ENCODE measurements at places on chromosomes 6 and 20. TPM values are rescaled to one million over a fixed set of nuclear protein-coding genes. Genes with fewer than 3 reads are reported as not detected.

The TAF8 gene
- 14.8 TPM for total RNA-seq

The PCK1 gene
- not detected for total RNA-seq

The SOBP gene
- total RNA-seq, result 4.7 TPM

The TOX2 gene
- total RNA-seq, result not detected

The GSTA3 gene
- not detected for total RNA-seq

- H3K27me3 ChIP-seq, result peaks cover 4% of the 10 kb centered on the region
- H3K27ac ChIP-seq, result peak overlapping the region; percentile 20
- peak; percentile 87 for DNase-seq
- H3K4me1 ChIP-seq, result peaks cover 27% of the 10 kb centered on the region
Observed at GRCh38 chr6:4610256-4610655, 165.9 kb upstream of the CDYL start.

DNA sequence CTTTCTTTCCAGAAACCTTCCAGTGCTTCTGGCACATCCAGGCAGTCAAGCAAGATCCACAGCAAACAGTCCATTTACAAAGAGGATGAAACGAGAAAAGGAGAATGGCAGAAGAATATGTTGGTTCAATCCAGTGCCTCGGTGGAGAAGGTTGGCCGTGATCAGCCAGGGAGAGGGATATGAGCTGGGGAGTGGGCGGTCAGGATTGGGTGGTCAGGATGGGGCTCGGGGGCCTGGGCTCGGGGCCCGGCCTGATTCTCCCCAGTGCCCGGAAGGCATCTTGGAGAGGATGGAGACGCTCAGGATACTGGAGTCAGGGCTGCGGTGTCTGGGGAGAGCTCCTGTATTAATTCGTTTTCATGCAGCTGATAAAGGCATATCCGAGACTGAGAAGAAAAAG, 61.3 kb downstream of the EFCAB8 start:
- no peaks in the 10 kb centered on the region for H3K36me3 ChIP-seq
- no peaks in the 10 kb centered on the region for H3K27me3 ChIP-seq
- no peak overlapping the region for H3K27ac ChIP-seq

- H3K4me3 ChIP-seq, result peak overlapping the region; percentile 76
- no peaks in the 10 kb centered on the region for H3K36me3 ChIP-seq
- DNase-seq, result no peak
- peaks cover 11% of the 10 kb centered on the region for H3K4me1 ChIP-seq
Observed at GRCh38 chr20:20712004-20712473, 405 bp downstream of the RALGAPA2 start.

GRCh38 chr6:2970034-2970685, 1.2 kb downstream of the SERPINB6 start:
- peaks cover 18% of the 10 kb centered on the region for H3K4me1 ChIP-seq
- DNase-seq, result peak; percentile 51
- peak overlapping the region; percentile 78 for H3K27ac ChIP-seq
- H3K27me3 ChIP-seq, result no peaks in the 10 kb centered on the region
- no peaks in the 10 kb centered on the region for H3K36me3 ChIP-seq
- peak overlapping the region; percentile 70 for H3K4me3 ChIP-seq

- DNase-seq, result no peak
- H3K27me3 ChIP-seq, result no peaks in the 10 kb centered on the region
- H3K27ac ChIP-seq, result no peak overlapping the region
- H3K4me1 ChIP-seq, result no peaks in the 10 kb centered on the region
- H3K4me3 ChIP-seq, result no peak overlapping the region
Observed at GRCh38 chr6:127998985-127999384, 98.1 kb upstream of the THEMIS start.

DNA sequence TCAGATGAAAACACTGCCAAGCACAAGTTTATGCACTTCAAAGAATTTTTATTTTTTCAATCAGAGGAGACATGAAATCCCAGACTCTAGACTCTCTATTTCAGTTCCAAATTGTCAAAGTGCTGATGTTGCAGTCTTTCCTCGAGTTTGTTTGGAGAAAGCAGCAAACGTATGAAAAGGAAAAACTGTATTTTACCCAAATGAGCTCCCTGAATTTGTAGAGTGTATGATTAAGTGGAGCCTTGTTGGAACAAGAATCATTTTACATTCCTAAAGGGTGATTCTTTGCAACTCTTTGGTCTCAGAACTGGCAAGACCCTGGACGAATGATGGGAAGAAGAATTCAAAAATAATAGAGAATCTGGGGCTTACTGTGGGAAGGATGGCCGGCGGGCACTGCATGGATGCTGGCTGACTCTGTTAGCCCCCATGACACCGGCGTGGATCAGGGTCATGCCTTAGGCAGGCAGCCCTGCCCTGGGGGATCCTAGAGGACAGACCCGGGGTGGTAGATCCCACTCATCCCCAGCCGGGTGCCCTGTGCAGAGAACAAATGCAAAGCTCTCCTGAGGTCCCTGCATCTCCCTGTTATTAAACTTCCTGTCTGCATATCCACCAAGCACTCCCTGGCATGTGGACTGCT, 207.4 kb downstream of the FNDC1 start:
- no peak overlapping the region for H3K27ac ChIP-seq
- no peaks in the 10 kb centered on the region for H3K36me3 ChIP-seq
- DNase-seq, result peak; percentile 37
- no peaks in the 10 kb centered on the region for H3K4me1 ChIP-seq
- no peak overlapping the region for H3K4me3 ChIP-seq

DNA sequence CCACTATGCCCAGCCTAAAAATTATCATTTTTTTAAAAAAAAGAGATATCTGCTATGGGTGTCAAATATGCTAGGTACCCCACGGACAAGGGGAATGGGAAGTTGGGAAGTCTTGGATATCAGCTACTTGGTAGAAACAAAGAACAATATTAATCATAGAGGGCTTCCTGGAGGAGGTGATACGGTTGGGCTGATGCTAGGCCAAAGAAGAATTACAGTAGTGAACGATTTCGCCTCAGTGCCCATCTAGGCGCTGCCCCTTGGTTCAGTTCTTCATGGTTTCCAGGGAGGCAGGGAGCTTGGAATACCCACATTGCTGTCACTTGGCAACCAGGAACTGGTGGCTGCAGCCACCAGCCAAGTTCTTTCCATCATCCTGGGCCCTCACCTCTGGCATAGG, 5.5 kb upstream of the PSMF1 start:
- H3K4me1 ChIP-seq, result peaks cover under 1% of the 10 kb centered on the region
- H3K27me3 ChIP-seq, result no peaks in the 10 kb centered on the region
- no peak for DNase-seq
- H3K27ac ChIP-seq, result no peak overlapping the region
- H3K4me3 ChIP-seq, result no peak overlapping the region
- no peaks in the 10 kb centered on the region for H3K36me3 ChIP-seq

GRCh38 chr6:170444056-170444591, 109.0 kb downstream of the PSMB1 start:
- no peaks in the 10 kb centered on the region for H3K27me3 ChIP-seq
- no peak for DNase-seq

DNA sequence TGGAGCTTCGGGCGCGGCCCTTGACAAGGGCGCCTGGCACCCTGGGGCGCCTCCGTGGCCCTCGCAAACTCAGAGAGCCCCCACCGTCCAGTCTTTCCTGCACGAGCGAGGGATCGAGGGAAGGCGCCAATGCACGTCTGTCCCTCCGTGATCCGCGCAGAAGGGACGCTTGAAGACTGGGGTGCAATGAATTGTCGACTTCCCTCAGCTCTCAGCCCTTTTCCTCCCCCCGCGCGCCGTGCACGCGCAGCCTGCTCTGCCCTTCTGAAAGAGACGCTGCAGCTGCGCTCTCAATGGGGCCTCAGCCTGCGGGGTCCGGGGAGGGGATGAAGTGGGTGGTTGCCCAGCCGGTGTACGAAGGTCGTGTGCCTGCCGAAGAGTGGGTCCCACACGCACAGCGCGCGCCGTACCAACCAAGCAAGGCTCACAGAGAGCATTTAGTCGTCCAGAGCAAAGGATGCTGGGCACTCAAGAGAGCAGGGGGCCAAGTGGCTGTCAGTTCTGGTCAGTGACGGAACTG, 5.5 kb upstream of the SOX4 start:
- peaks cover 4% of the 10 kb centered on the region for H3K4me1 ChIP-seq
- H3K27me3 ChIP-seq, result no peaks in the 10 kb centered on the region
- peak; percentile 66 for DNase-seq
- no peaks in the 10 kb centered on the region for H3K36me3 ChIP-seq
- H3K4me3 ChIP-seq, result peak overlapping the region; percentile 85
- peak overlapping the region; percentile 86 for H3K27ac ChIP-seq

DNA sequence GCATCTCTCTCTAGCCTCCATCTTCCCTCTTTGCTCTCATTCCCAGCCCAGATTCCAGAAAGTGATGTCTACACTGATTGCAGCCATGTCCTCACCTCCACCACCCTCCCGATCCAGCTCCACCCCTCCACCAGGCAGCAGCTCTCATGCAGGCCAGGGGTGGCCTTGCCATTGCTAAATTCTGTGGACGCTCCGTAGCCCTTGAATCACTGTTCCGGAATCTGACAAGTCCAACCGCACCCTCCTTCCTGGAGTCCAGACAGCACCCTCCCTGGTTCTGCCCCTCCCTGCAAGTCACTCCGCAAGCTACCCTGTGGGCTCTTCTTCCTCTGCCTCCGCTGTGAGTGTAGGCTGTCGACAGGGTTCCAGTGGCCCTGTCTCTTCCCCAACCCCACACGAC, 26.2 kb downstream of the TNXB start:
- no peak overlapping the region for H3K4me3 ChIP-seq
- H3K27me3 ChIP-seq, result peaks cover 50% of the 10 kb centered on the region
- peaks cover 42% of the 10 kb centered on the region for H3K4me1 ChIP-seq
- H3K27ac ChIP-seq, result no peak overlapping the region

- no peak for DNase-seq
- no peak overlapping the region for H3K4me3 ChIP-seq
- no peaks in the 10 kb centered on the region for H3K27me3 ChIP-seq
- no peaks in the 10 kb centered on the region for H3K36me3 ChIP-seq
- no peak overlapping the region for H3K27ac ChIP-seq
Observed at GRCh38 chr6:125866433-125866832, 75.7 kb downstream of the NCOA7 start.

DNA sequence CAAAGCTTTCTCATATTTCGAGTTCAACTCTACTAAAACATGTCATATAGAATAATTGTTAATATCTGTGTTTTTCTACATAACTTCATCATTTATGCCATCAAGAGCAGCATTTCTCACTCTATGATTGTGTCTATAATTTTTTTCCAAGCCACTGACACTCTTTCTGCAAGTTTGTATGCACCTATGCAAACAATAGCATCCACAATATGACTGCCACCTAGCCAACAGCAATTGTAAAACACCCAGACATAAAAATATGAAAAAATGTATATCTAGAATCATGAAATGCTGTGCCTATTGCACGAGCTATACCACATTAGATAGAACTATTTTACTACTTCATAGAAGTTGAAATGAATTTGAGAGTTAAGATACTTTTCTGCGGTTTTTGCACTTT, 286.5 kb upstream of the MARCKS start:
- no peak for DNase-seq
- no peak overlapping the region for H3K4me3 ChIP-seq
- no peak overlapping the region for H3K27ac ChIP-seq

DNA sequence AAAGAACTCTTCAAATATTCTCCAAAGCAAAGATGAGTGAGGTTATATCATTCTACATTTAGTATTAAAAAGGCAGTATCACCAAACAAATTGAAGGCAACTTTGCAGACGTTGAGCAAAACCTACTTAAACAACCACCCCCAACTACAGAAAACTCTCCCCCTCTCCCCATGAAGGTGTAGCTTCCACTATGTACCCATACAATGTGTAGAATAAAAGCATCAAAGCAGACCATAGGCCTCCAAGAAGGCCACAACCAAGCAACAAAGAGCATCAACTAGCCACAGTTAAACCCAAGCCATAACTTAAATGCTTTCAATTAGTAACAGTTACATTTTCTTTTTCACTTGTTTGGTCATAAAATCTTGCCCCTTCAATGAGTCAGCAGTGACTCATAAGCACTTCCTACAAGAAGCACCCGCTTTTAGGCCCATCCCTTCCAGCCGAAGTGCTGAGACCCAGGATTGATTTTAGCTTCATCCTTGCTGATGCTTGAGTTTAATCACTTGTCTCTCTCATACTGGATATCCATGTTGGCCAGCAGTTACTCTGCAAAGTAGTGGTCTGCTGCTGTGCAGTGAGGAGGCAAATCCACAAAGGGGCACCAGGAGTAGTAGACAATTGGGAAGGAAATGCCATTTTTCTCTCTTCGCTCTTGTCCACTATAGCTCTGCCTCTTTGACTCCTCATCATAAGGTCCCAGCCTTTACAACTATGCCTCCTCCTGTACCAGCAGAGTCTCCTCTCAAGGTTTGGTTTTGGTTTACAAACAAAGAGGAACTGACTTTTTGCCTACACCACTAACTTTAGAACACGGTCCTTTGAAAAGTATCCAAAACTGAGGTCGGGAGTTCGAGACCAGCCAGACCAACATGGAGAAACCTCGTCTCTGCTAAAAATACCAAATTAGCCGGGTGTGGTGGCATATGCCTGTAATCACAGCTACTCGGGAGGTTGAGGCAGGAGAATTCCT, 8.4 kb upstream of the NUP153 start:
- no peaks in the 10 kb centered on the region for H3K27me3 ChIP-seq
- H3K4me3 ChIP-seq, result no peak overlapping the region
- H3K36me3 ChIP-seq, result no peaks in the 10 kb centered on the region
- DNase-seq, result peak; percentile 95
- H3K4me1 ChIP-seq, result peaks cover 17% of the 10 kb centered on the region

GRCh38 chr20:61299104-61299503, 47.0 kb downstream of the CDH4 start:
- no peak overlapping the region for H3K27ac ChIP-seq
- no peaks in the 10 kb centered on the region for H3K27me3 ChIP-seq
- DNase-seq, result no peak
- no peak overlapping the region for H3K4me3 ChIP-seq
- peaks cover 27% of the 10 kb centered on the region for H3K4me1 ChIP-seq

GRCh38 chr6:23533944-23534343, 592.1 kb upstream of the NRSN1 start:
- no peak overlapping the region for H3K4me3 ChIP-seq
- peak; percentile 7 for DNase-seq
- no peaks in the 10 kb centered on the region for H3K36me3 ChIP-seq
- no peak overlapping the region for H3K27ac ChIP-seq
- H3K27me3 ChIP-seq, result no peaks in the 10 kb centered on the region

DNA sequence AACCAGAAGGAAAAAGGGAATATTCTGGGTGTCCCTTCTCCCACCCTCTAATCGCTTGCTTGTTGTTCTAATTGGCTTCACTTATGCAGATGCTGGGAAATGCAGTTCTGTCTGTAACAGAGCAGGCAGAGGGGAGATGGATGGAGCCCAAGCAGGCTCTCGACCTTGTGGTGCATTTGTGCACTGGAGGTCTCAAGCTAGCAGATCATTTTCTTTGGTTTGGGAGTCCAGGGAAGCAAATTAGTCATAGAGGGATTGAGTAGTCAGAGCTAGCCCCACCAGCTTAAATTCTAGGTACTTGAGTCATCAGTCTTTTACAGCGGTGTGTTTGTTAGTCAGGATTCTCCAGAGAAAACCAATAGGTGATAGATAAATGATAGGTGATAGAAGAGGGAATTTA, 234.7 kb upstream of the ECI2 start:
- H3K27ac ChIP-seq, result peak overlapping the region; percentile 87
- peaks cover 29% of the 10 kb centered on the region for H3K4me1 ChIP-seq
- no peaks in the 10 kb centered on the region for H3K36me3 ChIP-seq
- DNase-seq, result peak; percentile 98
- H3K27me3 ChIP-seq, result no peaks in the 10 kb centered on the region

GRCh38 chr20:60055740-60056139, 97.5 kb downstream of the CDH26 start:
- H3K36me3 ChIP-seq, result no peaks in the 10 kb centered on the region
- H3K4me3 ChIP-seq, result no peak overlapping the region
- H3K27ac ChIP-seq, result no peak overlapping the region
- peaks cover 8% of the 10 kb centered on the region for H3K4me1 ChIP-seq
- H3K27me3 ChIP-seq, result no peaks in the 10 kb centered on the region

Data from astrocyte (in vitro differentiated cells and primary cell).